ENCODE measurements at places on chromosomes 3 and 15.

- DNase-seq = no peak
Measured at GRCh38 chr3:17195192-17195611, 310.4 kb downstream of the PLCL2 start.

DNA sequence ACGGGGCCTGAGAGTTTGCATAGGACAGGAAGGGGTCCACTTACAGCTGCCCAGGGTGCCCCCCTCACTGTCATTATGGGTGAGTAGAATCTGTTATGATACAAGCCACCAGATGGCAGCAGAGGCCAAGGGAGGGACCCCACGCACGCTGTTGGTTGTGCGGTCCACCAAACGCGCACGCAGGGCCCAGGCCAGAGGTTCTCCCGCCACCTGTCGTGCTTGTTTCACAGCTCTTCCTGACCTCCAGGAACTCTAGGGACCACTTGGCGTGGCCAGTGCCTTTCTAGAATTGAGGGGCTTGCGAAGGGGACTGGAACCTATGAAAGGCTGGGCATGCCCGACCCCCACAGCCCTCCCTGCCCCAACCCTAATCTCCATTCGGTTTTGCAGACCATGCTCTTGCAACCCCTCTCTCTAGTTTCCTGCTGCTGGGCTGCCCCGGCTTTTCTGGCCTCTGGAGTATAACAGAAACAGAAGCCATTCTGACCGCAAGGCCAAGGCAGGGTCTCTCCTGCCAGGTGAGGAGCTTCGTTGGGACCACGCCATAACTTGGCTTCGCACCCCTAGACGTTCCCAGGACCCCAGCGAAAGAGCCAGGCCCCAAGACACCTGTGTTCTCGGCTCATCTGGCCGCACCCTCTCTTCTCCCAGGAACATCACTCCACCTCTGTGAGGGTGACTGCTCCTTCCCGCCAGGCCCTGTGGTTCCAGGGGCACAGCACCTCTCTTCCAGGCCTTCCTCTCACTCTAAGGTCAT lies 46.0 kb downstream of the ALDH1L1 start:
- DNase-seq = peak; percentile 50

DNA sequence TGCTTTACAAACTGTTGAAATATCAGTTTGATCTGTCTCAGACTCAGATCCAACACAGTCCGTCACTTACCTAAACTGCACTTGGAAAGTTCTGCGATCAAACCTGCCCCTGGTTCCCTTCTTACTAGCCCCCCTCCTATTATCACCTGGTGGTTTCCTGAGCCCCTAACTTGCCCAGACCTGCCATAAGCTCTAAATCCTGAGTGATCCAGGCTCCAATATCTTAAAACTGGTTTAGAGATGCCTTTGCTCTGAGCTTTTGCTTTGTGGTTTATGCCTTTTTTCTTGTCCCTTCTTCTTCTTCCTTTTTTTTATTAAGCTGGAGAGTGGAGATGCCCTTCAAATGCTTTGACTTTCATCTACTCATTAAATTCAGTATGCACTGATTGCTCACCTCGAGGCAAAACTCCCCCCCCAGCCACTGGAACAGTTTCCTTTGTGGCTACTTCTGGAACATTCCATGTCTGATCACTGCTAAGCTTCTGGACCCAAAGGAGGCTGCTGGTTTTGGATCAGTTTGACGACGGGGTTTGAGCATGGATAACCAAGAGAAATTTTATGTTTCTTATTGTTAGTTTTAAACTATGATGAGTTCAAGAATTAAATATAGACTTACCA lies 3.5 kb upstream of the ITGB5 start:
- DNase-seq = no peak

DNA sequence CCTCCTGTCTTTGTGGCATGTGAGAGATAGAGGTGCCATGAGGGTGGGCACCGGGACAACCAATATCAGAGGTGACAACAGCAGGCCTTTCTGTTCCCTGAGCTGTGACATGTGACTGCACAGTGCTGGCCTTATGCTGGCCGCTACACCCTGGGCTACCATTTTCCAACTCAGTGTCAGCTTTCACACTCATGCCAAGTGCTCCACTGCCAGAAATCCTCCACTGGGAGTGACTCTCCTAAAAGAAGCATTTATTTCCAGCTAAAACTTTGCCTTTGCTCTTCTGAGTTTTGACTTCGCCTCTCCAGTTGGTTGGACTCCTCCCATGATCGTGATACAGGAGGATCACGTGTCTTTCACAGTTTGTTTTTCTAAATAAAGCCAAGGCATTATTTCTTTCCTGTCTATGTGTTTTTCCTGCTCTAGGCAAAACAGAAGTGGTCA lies 31.4 kb downstream of the CA12 start:
- DNase-seq = no peak

- DNase-seq = peak; percentile 37
Measured at GRCh38 chr3:128863560-128863959, 15.9 kb upstream of the ACAD9 start.

GRCh38 chr3:112114576-112115160 lies 18.4 kb downstream of the GCSAM start:
- DNase-seq = no peak

DNA sequence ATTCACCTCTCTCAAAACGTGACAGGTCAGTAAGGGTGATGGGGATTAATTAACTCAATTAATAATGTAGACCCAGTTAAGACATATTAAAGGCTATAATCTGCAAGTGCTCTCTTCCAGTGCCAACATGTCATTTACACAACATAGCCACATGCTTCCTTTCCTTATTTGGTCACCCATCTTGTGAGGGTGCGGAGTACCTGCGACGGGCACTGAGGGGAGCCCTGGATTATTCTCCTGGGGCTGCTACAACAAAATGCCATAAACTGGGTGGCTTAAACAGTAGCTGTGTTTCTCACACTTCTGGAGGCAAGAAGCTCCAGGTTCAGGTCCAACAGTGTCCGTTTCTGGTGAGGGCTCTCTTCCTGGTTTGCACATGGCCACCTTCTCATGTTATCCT lies 157.4 kb upstream of the LRTM1 start:
- DNase-seq = no peak

DNA sequence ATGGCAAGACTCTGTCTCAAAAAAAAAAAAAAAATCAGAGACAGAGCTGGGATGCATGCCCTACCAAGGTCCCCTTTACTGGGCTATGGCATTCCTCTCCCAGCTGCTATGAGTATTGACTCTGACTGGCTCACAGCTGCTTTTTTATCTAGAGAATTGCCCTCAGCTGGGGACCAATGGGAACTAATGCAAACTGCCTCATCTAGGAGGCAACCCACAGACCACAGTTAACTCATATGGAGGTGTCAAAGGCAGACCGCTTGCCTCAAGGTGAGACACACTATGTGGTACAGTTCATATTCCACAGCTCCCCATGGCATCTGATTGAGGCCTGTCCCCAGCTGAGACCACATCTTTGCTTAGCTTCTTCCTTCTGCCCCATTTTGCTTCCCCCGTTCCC lies 183.5 kb upstream of the EOMES start:
- DNase-seq = no peak

DNA sequence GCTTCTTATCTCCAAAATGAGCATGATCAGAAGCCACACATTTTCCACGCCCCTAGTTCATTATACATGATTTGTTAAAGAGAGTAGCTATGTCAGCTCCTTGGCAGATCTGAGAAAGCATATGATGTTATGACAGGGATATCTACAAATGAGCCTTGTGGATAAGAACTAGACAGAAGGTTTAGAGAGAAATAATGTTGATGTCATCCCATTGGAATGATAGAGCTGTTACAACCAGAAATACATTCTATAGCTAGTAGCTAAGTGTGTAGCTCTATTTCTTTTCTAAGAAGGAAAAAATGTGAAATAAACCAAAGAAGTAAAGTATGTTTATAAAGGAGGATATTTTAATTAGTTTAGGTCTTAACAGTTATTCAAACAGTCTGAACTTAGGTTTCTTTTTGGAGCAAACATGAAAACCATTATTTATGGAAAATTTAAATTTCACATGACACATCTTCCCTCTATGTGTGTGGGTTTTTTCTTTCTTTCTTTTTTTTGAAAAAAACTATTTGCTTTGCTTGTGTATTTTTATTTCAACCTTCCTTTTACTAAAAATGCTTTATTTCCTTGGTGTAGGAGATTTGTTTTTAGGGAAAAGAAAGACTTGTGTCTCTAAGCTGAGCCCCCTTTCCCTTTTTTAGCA lies 167.7 kb downstream of the GHSR start:
- no peak for DNase-seq

GRCh38 chr3:64650096-64650622 lies 37.6 kb downstream of the ADAMTS9 start:
- DNase-seq = no peak

GRCh38 chr3:12120374-12121140 lies 38.2 kb downstream of the TIMP4 start:
- DNase-seq = no peak

Measured in erythroblast (primary cell).